ENCODE measurements at places on chromosomes 12 and 14. TPM values are rescaled to one million over a fixed set of nuclear protein-coding genes. Genes with fewer than 3 reads are reported as not detected.

The VDR gene
- total RNA-seq = 0.25 TPM

DNA sequence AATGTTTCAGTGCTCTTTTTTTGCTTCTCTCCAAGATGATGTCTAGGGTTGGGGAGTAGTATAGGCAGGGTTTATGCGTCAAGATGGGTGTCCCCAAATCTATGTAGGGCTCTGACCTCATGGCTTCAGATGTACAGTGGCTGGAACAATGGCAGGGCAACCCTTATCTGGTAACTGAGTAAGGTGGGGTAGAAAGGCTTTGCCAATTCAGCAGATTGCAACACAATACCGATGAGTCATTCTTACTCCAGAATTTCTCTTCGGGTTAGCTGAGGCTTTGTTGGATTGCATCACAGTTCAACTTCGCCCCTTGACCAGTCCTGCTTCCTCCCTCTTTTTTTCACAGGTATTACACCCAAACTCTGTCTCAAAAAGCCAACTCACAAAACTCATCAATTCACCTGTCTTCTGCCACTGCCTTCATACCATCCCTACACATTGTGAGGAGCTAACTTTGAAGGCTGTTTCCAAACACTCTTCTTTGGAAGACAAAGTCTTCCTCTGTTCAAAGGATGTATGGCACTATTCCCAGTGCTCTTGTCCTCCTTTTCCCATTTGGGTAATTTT lies 190.2 kb upstream of the CNOT2 start:
- DNase-seq = no peak

DNA sequence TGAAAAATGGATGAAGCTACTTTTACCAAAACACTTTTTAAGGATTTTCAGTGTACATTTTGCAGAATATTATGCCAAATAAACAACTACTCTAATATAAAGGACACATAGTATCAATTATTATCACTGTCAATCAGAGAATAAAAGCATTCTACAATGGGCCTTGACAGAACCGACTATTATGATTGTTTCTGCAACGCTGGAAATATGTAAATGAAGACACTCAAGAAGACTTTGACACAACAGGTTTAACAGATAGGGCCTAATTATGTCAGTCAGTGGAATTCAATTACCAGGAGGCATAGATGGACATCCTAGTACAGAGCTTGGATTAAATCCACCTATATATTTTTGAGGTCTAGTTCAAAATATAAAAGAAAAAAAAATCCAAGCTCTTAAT lies 58.7 kb upstream of the SOX5 start:
- DNase-seq = no peak

GRCh38 chr12:127121494-127122084 lies 1145.4 kb upstream of the TMEM132C start:
- no peak for DNase-seq
